ENCODE measurements at places on chromosomes 5 and 9.

- DNase-seq, result no peak
Measured at GRCh38 chr5:147483188-147483790, 26.6 kb downstream of the DPYSL3 start.

- DNase-seq, result no peak
Measured at GRCh38 chr9:101220341-101220740, 164.5 kb downstream of the BAAT start.

GRCh38 chr5:90642706-90643229, 84.2 kb downstream of the ADGRV1 start:
- no peak for DNase-seq

DNA sequence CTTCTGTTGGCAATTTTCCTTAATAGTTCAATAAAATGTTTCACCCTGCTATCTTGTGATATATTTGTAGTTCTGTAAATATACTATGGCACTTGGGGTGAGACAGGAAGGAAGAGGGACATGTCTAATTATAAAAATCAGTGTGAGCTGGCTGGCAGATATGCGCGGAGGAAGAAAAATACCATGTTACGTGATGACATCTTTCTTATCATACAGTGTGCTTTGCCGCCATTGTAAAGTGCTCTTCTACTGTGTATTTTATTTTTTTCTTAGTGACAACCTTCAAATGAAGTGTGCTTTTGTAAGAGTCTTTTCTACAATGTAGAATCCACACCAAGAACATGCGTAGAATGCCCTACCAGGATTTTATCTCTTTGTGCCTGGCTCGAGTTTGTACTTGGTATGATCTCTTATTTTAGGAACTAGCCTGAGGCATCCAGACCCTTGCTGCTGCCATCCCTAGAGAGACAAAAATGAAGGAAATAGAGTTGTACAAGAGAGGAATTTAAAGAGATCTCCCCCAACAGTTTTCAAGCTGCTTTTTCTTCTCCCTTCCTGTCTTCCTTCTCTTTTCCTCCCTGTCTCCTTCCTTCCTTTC, 46.7 kb upstream of the RIOK2 start:
- no peak for DNase-seq

DNA sequence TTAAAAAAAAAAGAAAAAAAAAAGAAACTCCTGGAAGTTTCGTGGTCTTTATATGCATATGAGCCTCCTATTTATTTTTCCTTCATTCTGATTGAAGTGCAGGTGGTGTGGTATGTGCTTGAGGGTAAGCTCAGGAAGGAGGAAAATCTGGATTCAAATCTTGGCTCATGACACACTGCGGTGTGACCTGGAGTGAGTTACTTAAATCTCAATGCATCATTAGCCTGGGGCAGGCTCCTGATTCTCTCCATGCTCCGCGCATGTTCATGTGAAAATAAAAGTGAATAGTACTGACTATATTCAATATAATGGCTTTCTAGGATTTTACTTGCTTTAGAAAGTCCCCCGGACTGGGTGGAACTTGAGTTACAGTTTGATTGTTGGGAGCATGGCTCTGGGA, 35.6 kb downstream of the PTTG1 start:
- no peak for DNase-seq

- peak; percentile 88 for DNase-seq
Measured at GRCh38 chr5:139651853-139652787, 4.0 kb downstream of the CXXC5 start.

DNA sequence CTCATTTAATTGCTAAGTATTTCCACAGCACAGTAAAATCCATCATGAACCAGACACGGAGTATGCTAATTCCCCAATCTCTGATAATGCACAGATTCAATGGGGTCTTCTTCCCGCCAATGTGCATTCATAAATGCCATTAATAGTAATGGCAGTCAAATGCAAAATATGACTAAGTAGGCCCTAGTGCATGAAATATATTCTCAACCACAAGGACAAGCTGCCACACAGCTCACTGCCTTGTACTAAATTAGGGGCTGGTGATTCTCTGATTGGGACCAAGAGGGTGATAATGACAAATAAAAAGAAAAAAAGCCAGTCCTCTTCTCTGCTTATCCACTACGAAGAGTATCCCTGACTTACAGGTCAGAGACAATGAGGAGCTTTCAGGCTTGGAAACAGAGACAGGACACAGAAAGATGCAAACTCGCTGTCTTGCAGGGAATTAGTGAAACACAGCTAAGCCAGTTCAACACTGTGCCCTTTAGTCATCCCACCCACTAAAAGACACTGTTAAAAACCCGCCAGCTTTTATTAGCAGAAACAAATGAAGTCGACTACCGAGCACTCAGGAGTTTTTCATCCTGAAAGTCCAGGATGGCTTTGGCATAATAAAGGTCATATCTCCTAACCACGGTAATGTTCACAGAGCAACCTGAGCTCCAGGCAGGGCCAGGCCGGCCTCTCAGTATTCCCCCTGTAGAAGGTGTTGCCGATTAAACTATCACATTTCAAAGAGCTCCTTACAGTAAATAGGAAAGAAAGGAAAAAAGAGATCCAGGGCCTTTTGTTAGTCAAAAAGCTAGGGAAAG, 148.1 kb downstream of the EBF1 start:
- DNase-seq, result no peak

GRCh38 chr5:141694479-141694878, 12.4 kb upstream of the ARAP3 start:
- no peak for DNase-seq

DNA sequence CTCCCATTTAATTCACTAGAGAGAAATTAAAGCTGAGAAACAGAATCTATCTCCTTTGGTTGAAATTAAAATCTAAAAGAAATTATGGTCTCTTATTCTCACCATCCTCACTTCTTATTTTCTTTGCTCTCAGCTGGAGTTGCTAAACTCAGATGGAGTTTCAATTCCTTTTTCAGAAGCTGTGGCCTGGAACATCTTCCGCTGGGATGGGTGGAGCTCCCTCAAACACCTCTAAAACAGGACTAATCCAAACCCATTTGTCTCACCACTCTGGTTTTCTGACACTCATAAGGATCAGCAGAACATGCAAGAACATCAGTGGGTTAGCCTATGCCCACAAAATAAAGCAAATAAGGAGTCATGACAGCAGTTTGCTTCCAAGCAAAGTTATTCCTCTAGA, 39.6 kb upstream of the CEP78 start:
- DNase-seq, result no peak

GRCh38 chr5:1998348-1998669, 115.6 kb upstream of the IRX4 start:
- no peak for DNase-seq

DNA sequence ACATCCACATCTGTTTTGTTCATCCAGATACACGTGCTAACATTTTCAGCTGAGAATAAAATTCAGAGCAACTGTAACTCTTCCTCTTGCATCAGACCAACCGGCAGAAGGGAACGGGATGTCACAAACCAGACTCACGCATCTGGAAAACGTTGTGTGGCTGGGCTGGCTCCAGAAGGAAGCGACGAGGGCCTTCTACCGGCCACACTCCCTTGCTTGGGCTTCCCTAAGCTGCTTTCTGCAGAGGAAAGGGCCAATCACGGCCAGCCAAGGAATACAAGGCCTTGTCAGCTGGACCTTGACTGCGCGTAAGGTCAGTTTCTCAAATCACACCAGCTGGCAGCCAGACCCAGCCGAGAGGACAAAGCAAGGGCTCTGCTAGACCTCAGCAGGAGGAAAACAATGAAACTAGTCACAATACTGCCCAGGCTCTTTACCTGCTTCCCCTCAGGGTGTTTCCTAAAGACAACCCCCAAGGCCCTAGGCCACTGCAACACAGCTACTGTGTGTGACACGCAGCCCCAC, 106.1 kb downstream of the THBS4 start:
- DNase-seq, result peak; percentile 56

- no peak for DNase-seq
Measured at GRCh38 chr5:39254671-39255070, 35.3 kb upstream of the FYB1 start.

GRCh38 chr5:88808153-88808552, 74.8 kb downstream of the MEF2C start:
- no peak for DNase-seq

- no peak for DNase-seq
Measured at GRCh38 chr5:177448244-177448950, 1.8 kb downstream of the PRR7 start.

- no peak for DNase-seq
Measured at GRCh38 chr5:42721484-42721883, 35.1 kb upstream of the CCDC152 start.

DNA sequence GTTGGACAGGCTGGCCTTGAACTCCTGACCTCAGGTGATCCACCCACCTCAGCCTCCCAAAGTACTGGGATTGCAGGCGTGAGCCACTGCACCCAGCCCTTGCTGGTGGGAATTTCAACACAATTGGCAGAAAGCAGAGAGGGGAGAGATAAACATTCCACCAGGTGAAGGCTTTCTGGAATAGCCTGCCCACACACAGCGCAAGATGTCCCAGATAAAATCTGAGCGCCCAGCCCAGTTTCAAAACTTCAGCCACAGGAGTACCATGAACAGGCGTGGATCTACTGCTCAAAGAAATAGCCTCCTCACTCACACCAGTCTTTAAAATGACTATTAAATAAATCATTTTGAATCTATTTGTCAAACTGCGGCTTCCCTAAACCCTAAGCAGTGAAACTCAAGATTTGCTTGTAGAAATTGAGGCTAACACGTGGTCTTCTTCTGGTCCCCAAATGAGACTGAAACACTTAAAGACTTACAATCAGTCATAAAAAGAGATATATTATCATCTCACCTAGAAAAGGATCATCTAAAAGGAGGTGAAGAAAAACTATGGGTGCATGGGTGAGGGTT, 34.7 kb downstream of the CAPSL start:
- no peak for DNase-seq

- DNase-seq, result peak; percentile 42
Measured at GRCh38 chr9:14418301-14418940, 104.5 kb upstream of the NFIB start.

DNA sequence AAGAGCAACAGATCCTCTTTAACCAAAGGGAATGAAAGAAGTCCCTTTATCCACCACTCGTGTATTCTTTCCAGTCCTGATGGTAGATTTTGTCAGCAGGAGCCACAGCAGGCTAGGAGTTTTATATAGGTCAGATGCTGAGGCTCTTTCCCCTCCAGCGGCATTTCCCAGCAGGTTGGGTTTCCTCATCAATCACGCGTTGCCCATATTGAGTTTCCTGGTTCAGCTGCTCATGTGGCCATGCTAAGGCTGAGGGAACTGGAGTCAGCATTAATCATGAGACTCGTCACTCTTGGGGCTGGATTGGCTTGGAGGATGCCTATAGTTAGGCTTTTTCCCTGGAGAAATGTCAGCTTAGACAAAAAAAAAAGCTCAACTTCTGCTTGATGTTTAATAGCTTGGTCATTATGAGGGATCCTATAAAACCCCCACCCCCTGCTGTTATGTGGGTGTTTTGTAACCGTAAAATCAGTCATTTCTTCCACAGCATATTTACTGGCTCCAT, 193.4 kb upstream of the GAS1 start:
- DNase-seq, result no peak

DNA sequence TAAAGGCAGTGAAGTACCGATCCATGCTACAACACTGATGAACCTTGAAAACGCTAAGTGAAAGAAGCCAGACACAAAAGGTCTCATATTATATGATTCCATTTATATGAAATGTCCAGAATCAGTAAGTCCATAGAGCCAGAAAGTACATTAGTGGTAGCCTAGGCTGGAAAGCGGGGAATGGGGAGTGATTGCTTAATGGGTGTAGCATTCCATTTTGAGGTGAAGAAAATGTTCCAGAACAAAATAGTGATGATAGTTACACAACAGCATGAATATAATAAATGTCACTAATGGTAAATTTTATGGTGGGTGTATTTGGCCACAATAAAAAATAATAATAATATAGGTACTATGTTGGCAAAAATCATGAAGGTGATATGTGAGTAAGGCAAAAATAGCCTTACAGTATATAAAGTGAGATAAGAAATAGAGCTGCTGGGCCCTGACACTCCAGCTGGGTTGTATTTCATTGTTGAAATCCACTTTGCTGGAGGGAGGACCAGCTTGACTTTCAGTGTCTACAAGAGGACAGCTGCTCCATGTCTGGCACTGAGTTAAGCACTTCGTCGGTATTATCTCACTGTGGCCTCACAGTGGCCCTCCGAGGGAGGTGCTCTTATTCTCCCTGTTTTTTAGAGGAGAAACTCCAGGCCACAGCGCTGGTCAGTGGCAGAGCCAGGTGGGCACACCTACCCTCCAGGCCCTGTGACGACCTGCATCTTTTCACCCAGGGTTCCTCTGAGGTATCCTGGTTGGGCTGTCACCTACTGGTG, 22.4 kb upstream of the ANGPTL2 start:
- DNase-seq, result no peak

All from hepatocyte (in vitro differentiated cells).